ENCODE measurements at places on chromosomes 5 and 9.

- peak; percentile 34 for DNase-seq
These were observed 41.9 kb upstream of the AGXT2 start for GRCh38 chr5:35089334-35090314.

- DNase-seq: no peak
These were observed 60.6 kb downstream of the PPP2R2B start for GRCh38 chr5:146817973-146818372.

GRCh38 chr5:118397236-118397635, 591.1 kb downstream of the DTWD2 start:
- DNase-seq: no peak

DNA sequence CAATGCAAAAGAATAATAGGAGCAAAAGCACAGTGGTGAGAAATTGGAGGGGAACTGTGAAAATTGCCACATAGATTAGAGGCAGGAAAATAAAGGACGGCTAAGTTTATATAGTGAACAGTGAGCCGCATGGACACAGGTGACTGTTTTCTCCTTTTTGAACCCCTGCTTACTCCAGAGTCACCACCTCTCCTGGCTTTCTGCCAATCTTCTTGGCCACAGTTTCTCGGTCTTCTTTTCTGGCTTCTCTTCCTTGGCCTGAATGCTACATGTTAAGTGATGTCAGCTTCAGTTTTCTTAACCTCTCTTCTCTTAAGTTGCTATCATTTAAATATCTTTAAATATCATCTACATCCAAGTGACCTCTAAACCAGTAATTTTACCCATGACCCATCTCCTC, 47.3 kb upstream of the CDKN2B start:
- DNase-seq: no peak

- peak; percentile 60 for DNase-seq
These were observed 162.8 kb downstream of the TLE1 start for GRCh38 chr9:81526587-81526986.

DNA sequence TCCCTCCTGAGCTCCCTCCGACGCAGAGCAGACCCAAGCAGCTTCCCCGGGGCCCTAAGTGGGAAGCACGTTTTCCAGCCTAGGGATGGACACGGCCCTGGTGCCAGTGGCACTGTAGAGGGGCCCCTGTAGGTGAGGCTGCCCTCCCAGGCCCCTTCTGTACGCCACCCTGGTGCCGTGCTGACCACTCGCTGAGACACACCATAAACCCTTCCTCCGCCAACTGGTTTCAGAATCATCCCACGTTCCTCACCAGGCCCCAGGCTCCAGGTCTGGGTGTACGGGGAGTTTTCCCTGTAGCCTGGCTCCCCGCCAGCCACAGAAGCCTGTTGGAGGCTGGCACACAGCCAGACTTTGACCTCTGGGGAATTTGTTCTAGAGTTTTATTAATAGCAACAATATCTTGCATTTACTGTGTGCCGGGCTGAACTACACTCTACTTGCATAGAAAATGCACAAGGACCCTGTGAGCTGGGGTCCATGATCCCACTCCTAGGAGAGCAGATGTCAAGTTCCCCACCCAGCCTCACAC, 18.2 kb upstream of the WDR38 start:
- DNase-seq: peak; percentile 67

- no peak for DNase-seq
These were observed 6.6 kb downstream of the POC5 start for GRCh38 chr5:75710637-75711036.

GRCh38 chr5:11415751-11416150, 488.5 kb downstream of the CTNND2 start:
- no peak for DNase-seq

DNA sequence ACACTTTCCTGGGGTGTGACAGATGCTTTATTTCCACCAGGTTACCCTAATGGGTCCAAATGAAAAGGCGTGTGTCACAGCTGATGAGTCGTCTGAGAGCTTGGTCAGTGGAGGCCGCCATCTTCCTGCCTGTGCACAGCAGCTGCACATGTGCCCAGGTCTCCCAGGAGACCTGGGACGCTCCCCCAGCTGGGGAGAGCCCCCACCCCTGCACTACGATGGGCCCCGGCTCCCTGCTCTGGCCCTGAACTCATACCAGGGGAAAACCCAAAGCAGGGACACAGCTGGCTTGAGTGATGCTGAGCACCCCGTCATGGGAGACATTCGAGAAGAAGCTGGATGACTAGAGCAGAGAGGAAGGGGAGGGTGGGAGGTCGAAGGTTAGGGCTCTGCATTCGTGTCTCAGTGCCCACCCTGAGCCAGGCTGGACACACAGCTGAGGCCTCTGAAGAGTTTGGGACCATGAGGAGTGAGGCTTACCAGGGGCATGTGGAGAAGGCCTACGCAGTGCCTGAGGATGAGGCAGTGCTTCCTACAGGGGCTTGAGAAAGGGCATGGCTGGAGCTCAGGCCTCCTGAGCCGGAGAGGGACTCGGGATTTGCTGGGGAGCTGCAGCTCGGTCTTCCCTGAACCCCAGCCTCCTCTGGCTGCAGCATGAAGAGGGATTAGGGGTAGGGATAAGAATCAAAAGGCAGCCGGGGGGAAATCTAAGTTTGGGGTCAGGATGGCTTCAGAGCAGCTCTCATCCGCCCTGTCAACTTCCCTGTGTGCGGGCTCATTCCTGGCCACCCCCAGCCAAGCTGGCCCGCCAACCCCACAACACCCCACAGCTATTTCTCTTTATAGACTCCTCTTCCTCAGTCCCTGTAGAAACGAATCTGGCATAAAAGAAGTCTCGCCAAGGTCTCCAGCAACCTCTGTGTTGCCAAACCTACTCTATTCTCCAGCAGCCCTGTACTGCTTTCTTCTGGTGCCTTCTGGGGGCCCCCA, 42.2 kb upstream of the RNU6ATAC start:
- DNase-seq: no peak

All from hepatic stellate cell (primary cell).